Stimulated activated CD4-positive, alpha-beta T cell treated with anti-CD3 and anti-CD28 coated beads, Interleukin-12 subunit alpha, Interleukin-12 subunit beta, amount 100 ng/mL, for 24 hours (primary cell): ENCODE measurements at places on chromosomes 2 and 18.

DNA sequence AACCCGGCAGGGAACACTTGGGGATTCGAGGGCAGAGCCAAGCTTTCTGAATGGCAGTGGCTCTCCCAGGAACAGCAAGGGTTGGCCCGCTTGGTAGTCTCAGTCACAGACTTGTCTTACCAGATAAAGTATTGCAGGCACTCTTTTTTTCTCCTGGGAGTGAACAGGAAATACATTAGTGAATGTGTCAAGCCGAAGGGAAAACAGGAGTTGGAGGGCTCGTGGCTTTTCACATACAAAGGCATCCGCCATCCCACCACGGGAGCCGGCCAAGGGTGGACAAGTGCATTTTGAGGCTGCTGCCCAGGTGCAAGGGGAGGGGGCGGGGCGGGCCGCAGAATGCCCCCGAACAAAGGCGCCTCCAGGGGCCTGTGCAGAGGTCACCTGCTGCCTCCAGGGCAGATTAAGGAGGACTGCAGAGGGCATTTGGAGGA is 163.3 kb upstream of the SIX3 start:
- no peak for DNase-seq

DNA sequence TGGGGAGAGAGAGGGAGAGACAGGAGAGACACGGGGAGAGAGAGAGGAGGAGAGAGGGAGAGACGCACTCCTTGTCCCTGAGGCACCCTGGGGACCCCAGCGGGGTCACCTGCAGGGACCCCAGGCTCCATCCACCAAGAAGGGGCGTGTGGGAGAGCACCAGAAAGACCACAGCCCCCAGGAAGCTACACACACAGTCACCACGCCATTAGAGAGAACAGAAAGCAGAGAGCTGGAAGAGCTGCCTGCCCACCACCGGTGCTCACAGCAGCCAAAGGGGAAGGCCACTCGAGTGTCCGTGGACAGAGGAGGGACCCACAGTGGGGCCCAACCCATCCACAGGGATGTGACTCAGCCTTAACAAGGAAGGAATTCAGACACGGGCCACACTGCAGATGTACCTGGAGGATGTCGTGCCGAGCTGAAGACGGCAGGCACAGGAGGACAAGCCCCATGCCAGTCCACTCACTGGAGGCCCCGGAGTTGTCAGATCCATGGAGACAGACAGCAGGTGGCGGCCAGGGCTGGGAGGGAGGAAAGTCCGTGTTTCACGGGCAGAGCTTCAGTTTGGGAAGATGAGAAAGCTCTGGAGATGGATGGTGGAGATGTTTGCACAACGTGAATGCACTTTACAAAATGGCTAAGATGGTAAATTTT is 11.5 kb upstream of the NFATC1 start:
- DNase-seq, result no peak

- no peak for DNase-seq
Measured at GRCh38 chr2:112204411-112204810, 50.4 kb downstream of the ZC3H8 start.

- DNase-seq, result no peak
Measured at GRCh38 chr2:110747522-110748488, 15.4 kb downstream of the ACOXL start.

GRCh38 chr2:67671464-67672450 is 274.6 kb downstream of the ETAA1 start:
- DNase-seq, result no peak

GRCh38 chr2:197286805-197287595 is 23.6 kb downstream of the ANKRD44 start:
- no peak for DNase-seq

- no peak for DNase-seq
Measured at GRCh38 chr2:233680361-233681045, 1.2 kb upstream of the UGT1A7 start.

- DNase-seq, result no peak
Measured at GRCh38 chr2:2107627-2108026, 223.4 kb downstream of the MYT1L start.

DNA sequence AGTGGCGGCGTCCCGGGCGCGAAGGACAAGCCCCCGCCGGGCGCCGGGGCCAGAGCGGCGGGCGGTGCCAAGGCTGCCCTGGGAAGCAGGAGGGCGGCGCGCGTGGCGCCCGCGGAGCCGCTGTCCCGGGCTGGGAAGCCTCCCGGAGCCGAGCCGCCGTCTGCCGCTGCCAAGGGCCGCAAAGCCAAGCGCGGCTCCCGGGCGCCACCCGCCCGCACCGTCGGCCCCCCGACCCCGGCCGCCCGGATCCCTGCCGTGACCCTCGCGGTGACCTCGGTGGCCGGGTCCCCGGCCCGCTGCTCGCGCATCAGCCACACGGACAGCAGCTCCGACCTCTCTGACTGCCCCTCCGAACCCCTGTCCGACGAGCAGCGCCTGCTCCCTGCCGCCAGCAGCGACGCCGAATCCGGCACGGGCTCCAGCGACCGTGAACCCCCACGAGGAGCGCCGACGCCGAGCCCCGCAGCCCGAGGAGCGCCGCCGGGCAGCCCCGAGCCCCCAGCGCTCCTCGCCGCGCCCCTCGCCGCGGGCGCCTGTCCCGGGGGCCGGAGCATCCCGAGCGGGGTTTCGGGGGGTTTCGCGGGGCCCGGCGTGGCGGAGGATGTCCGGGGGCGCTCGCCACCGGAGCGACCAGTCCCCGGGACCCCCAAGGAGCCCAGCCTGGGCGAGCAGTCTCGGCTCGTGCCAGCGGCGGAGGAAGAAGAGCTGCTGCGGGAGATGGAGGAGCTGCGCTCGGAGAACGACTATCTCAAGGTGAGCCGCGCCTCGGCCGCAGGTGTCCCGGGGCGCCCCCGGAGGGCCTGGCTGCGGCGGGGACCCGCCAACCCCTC is 820 bp downstream of the MTCL1 start:
- DNase-seq, result no peak

- DNase-seq, result no peak
Measured at GRCh38 chr2:1990724-1991123, 246.4 kb upstream of the PXDN start.

GRCh38 chr2:190350371-190350770 is 7.0 kb downstream of the INPP1 start:
- DNase-seq, result no peak

DNA sequence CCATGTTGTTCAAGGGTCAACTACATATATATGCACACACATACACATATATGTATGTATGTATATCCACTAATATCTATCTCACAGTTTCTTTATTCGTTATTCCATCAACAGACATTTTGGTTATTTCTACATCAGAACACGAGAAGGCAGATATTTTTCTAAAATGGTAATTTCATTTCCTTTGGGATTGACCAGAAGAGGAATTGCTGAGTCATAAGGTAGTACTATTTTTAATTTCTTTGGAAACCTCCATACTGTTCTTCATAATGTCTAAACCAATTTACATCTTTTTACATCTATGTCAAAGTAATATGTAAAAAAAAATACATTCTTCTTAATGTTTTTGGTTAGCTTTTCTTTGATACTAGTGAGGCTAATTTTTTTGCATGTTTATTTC is 630.7 kb upstream of the GCFC2 start:
- DNase-seq, result no peak

- DNase-seq, result no peak
Measured at GRCh38 chr2:37168217-37168981, 11.6 kb upstream of the EIF2AK2 start.

DNA sequence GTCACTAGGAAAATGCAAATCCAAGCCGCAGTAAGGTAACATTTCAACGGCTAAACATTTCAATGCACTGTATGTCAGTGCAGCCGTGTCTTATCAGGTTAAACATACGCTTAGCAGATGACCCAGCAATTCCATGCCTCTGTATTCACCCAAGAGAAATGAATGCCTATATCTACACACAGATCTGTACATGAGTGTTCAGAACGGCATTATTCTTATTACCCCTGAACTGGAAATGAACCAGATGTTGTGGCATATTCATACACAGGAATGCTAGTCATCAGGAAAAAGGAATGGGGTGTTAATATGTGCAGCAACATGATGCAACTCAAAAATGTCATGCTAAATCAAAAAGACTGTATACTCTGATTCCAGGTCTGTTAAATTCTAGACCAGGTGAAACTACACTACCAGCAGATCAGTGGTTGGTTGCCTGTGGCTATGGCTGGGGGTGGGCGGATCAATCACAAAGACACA is 80.4 kb upstream of the RPL31 start:
- DNase-seq, result no peak

DNA sequence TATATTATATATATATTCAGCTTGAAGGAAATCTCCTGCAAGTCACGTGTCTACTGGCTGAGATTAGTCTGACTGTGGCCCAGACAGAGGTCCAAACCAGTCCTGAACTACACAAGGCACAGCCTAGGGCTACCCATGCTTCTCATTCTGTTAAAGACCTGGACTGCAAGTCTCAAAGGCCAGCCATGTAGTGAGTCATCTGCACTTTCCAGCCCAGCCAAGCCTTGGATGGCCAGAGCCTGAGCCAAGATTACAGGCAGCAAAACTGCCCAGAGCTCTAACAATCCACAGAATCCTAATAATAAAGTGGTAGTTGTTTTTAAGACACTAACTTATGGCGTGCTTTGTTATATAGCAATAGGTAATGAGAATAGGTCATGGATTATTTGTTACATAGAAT is 259.6 kb downstream of the SS18 start:
- DNase-seq, result no peak

- DNase-seq, result no peak
Measured at GRCh38 chr2:10123281-10123680, 742 bp downstream of the RRM2 start.

DNA sequence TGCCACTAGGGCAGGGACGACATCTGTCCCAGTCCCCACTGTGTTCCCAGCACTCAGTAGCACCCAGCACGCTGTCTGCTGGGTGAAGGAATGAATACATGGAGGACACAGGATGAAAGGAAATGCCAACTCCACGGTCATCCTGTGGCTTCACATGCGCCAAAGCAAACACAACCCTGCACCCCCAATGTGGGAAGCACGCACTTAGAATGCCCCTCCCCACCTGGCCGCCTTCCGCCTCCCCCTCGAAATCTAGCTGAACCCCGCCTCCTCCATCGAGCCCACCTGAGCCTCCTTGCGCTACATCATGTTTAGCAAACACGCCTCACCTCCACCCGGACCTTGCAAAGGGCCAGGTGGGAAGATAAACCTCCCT is 33.9 kb downstream of the ADCY3 start:
- DNase-seq, result no peak

DNA sequence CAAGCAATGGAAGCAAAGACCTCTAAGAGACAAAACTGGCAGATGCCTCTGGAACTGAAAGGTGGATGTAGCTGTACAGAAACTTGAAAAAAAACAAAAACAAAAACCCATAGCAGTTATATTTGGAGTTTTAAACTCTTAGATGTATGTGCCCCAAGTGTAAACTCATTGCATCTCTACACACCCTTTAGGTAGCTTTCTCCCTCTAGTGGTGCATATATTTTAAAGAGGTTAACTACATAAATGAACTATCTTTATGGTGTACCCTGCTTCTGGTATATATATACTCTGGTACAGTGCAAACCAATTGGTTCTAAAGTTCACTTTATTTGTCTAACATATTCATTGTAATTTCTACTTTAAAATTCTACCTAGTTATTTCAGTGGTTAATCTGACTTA is 518.2 kb downstream of the NRXN1 start:
- DNase-seq, result no peak

GRCh38 chr2:238551091-238551490 is 124.4 kb downstream of the ASB1 start:
- DNase-seq, result no peak

DNA sequence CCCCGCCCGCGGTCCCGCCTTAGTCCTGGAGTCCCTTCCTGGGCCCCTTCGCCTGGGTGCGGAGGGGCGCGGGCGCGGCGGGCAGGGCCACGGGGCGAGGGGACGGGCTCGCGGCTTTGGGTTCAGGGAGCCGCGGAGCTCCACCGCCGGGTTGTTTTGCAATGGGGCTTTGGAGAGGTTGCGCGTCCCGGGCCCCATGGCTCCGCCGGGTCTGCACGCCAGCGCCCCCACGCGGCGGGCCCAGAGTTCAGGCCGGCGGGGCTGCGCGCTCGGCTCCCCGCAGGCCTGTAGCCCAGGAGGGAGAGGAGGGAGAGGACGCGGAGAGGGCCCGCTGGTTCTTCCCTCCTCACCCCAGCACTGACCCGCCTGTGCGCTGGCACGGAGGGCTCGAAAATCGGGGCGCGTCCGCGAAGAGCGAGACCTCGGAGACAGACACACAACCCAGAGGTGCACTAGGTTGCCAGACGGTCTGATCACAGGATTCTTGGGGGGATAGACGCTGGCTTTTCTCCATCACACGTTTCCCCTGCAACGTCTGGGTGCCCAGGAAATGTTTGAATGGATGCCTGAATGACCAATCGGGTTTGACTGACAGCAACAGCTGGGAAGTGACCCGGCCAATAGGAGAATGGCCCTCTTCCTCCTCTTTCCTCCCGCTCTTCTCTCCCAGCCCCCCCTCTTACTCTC is 4.9 kb upstream of the SIX2 start:
- no peak for DNase-seq

DNA sequence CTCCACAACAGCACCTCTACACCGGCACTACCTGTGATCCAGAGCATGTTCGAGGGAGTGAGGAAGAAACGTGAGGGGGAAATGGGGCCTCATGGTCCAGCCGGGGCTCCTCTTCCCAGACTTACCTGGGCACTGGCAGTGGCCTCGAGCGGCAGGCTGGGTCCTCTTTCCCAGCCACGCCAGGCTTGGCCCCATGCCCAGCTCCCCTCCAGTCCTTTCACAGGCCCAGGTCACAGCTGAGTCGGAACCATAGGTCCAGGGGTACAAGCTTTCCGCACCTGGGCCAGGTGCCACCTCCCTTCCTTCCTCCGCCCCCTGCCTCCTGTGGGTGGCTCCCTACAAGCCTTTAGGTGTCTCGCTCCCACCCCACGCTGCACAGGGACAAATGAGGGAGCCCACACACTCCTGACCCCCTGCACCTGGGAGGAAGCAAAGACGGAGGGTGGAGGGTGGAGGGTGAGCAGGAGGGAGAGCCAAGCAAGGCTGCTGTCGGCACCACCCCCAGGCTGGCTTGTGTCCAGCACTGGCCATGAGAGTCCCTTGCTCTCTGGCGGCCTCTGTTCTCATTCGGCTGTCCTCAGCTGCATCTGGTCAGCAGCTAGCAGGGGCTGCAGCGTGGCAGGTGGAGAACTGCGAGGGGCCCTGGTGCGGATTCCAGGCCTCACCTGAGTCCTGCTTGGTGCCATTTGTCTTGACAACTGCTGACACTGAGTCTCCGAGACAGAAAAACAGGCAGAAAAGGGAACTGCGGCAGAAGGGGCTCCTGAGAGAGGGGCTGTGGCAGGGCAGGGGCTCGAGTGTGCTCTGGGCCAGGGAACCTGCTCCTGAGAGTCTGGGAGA is 26.8 kb downstream of the ADRA2B start:
- no peak for DNase-seq
